Right atrium auricular region (tissue), 2 donors: ENCODE measurements at places on chromosomes 3 and 15. TPM values are rescaled to one million over a fixed set of nuclear protein-coding genes. Genes with fewer than 3 reads are reported as not detected.

The CADPS gene
- 48.2 TPM for total RNA-seq

The BCL2A1 gene
- total RNA-seq: 1.5 TPM

DNA sequence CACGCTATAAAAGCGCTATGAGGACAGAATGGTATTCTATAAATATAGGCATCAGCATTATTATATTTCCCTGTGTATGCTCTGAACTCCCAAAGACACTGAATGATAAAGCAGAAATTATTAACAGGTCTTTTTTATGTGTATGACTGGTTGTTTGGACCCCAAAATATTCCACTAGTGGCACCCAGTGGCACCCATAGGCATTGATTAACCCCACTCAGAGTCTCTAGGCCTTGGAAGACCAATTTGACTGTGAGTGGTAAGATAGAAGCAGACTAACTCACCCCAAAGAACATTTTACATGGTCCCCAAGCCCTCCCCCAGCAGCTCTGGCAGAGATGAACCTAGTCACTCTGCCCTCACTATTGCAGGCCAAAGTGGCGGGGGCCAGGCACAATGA, 45.4 kb upstream of the UBE2E1 start:
- DNase-seq: no peak

DNA sequence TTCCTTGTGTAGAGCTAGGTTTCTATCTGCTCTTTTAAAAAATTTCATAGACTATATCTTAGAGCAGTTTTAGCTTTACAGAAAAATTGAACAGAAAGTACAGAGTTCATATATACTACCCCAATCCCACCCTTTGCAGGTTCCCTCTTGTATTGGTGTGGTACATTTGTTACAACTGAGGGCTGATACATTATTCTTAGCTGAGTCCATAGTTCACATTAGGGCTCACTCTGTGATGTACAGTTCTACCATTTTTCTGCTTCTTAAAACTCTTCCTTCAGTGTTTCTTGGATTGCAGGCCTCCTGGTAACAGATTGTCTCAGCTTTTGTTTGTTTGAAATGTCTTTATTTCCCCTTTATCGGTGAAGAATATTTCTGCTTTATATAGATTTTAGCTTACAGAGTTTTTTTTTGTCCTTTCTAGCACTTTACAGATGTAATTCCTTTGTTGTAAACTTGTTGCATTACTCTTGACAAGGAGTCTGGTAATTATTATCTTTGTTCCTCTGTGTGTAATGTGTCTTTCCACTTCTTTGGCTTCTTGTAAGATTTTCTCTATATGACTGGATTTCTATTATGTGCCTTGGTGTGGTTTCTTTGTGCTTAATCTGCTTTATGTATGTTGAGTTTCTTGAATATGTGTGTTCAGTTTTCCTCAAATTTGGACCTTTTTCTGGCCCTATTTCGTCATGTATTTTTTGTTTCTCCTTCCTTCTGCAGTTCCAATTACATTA, 25.3 kb downstream of the MEF2A start:
- DNase-seq: no peak
